ENCODE measurements at places on chromosomes 7 and 10.

- no peak for DNase-seq
Observed at GRCh38 chr10:52740155-52740549, 32.4 kb downstream of the MBL2 start.

GRCh38 chr10:97974100-97974499 is 56.3 kb downstream of the CRTAC1 start:
- DNase-seq = no peak

GRCh38 chr10:116163333-116164131 is 109.5 kb downstream of the GFRA1 start:
- no peak for DNase-seq

DNA sequence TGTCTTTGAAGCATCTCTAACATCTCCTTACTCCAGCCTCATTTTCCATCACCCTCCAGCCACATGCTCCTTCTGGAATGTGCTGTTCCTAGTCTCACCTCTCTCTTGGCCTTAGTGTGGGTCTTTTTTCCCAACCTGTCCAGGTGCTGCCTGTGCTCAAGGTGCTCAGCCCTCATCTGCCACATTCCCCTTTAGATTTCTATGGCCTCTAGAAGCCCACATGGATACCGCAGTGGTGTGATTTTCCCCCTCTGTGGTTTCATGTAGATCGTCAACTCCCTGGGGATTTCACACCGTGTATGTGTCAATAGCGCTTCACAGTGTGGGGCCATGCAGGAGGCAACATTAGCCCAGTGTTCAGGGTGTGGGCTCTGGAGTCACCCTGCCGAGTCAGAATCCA is 32.5 kb downstream of the BMPER start:
- no peak for DNase-seq

- no peak for DNase-seq
Observed at GRCh38 chr7:128915841-128916642, 5.5 kb upstream of the KCP start.

GRCh38 chr10:15606377-15606776 is 113.3 kb downstream of the ITGA8 start:
- no peak for DNase-seq

GRCh38 chr7:79980376-79980775 is 154.3 kb upstream of the GNAI1 start:
- DNase-seq = no peak

GRCh38 chr10:98168766-98169165 is 34.3 kb downstream of the R3HCC1L start:
- DNase-seq = no peak

GRCh38 chr7:1794888-1795542 is 124.9 kb downstream of the ELFN1 start:
- no peak for DNase-seq

DNA sequence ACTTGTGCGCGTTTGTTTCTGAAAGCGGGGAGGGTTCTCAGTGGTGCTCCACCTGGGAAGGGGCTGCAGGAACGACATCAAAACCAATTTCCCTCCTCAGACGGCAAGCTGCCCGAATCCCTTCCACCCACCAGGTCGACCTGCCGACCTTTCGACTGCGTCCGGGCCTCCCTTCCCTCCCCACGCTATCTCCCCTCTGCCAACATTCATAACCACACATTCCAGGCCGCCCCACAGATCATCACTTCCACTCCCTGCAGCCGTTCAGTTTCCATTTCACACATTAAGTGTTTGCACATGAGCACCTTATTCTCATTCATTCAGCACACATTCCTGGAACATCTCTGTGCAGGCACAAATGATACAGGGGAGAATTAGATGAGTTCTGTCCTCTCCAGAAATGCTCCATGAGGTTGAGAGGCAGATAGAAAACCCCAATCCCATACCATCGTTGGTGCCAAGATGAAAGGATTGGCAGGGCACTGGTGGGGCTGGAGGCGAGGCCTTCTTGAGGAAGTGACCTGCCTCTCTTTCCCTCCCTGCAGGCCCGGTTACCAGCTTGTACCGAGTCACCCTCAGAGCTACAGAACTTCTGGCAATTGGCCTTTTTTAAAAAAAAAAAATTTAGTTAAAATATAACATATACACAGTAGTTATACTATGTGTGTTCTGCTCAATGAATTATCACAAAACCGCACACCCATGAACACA is 70.0 kb downstream of the MINDY4 start:
- no peak for DNase-seq

GRCh38 chr7:103857435-103857834 is 132.0 kb downstream of the RELN start:
- DNase-seq = no peak

DNA sequence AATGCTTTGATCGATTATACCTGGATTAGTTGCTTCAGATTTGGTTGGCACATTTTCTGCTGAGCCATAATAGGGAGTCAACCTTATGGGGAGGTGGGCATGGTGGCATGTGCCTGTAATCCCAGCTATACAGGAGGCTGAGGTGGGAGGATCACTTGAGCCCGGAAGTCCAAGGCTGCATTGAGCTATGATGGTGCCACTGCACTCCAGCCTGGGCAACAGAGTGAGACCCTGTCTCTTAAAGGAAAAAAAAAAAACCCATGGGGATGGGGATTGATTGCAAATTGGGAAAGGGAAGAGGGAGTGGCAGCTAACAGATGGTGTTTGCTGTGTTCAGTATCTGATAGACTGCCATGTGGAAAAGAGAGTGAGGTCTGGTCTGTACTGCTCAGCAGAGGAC is 11.1 kb downstream of the STK17A start:
- no peak for DNase-seq

DNA sequence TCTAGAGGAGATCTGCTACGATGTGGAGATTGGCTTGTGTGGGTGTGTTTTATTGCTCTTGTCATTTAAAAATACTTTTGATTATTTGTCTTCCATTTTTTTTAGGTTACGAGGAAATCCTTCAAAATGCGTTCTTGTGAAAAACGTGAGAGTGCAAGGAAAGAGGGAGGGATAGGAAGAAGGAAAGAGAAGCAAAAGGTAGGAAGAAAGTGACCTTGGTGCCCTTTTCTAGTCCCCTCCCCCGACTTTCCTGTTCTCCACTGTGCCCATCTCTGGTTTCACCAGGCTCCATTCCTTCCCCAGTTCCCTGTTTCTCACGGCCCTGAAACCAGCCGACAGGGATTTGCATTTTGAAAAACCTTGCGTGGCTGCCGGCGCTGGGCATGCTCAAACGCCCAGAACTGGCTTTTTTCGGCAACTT is 506 bp upstream of the GNAI1 start:
- DNase-seq = no peak

GRCh38 chr7:17297243-17297642 is 1.2 kb upstream of the AHR start:
- DNase-seq = no peak

GRCh38 chr7:70631718-70632117 is 500.2 kb upstream of the GALNT17 start:
- DNase-seq = no peak

- no peak for DNase-seq
Observed at GRCh38 chr7:127546313-127546712, 39.1 kb downstream of the GCC1 start.

GRCh38 chr10:110860576-110861241 is 11.0 kb upstream of the PDCD4 start:
- DNase-seq = no peak

DNA sequence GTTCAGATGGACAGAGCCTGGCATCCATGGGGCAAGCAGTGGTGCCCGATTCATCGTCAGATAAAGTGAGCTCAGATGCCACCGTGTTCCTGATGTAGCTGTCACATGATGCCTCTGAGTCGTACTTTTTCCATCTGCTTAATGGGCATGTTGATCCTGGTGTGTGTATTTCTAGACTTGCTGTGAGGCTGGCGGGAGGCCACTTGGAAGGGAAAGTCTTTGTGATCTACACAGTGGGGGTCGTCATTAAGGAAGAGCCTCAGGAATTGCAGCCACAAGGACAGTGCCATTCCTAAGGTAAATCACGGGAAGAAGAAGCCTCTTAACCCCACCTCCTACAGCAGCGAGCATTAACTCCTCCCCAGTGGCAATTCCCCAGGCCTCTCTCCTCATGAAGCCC is 63.0 kb downstream of the RGS10 start:
- no peak for DNase-seq

GRCh38 chr7:50552139-50552538 is 13.1 kb downstream of the DDC start:
- no peak for DNase-seq

DNA sequence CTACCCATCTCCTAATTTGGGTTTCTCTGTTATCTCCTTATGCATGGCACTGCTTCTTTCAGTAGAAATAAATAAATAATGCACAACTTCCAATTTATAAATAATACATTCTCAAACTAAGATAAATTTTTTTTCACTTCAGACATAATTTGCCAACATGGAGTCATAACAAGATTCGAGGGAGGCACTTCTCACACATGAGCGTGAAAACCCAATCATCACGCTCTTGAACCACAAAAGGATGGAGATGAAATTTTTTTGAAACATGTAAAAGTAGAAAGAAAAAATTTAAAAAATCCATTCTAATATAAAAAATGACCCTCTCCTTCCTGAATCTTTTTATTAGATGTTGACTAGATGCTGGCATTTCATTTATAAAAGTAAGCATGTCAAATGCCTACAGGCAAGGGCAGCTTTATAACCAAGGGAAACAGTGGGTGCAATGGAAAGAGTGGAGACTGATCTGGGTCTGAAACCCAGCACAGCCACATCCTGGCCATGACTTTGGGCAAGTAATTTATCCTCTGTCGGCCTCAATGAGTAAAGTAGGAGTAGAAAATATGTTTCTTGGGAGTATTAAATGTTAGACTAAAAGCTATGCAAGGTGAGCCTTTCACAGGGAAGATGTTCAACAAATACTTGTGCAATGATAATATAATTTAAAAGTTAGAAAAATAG is 185.0 kb downstream of the STK31 start:
- no peak for DNase-seq

GRCh38 chr7:27906385-27907091 is 166.6 kb downstream of the TAX1BP1 start:
- no peak for DNase-seq

- DNase-seq = no peak
Observed at GRCh38 chr10:126905776-126906703, 812 bp downstream of the DOCK1 start.

GRCh38 chr10:58994226-58995057 is 182.0 kb upstream of the PHYHIPL start:
- no peak for DNase-seq

GRCh38 chr10:59631237-59631636 is 78.4 kb downstream of the SLC16A9 start:
- DNase-seq = no peak

DNA sequence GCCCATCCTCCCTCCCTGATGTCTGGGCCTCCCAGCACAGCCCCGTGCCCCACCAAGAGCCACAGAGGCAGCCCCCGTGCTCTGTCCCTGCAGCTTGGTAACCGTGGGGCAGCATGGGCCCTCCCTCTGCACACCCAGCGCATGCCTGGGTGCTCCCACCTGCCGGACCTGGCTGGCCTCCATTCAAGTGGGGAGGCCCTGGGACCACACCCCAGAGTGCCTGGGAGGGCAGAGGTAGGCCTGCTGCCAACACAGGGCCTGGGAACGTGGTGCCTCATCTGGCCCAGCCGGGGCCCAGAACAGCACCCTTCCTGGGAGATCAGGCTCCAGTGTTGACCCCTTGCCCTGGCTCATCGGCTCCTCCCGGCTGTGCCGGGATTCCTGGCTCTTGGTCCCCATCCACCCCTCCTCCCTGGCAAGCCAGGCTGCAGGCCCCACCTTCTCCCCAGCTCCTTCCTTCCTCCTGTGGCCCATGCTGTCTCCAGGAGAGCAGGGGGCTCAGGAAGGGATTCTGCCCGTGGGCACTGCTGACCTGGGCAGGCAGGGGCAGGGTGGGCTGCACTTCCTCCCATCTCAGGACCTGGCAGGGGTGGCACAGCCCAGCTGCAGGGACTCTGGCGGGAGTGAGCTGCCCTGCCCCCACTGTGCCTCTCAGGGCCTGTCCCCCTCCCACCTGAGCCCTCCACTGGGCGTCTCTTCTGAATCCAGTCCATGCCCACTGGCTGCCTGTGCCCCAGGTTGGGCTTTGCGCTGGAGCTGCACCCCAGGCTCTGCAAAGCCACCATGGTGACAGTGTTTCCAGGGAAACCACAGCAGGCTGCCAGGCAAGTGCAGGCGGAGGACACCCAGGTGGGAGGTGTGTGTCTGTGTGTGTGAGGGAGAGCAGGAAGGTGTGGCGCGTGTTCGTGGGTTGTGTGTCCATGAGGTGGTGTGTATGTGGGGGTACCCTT is 32.6 kb downstream of the PWWP2B start:
- DNase-seq = no peak

- DNase-seq = no peak
Observed at GRCh38 chr7:158774952-158775351, 54.4 kb downstream of the ESYT2 start.

DNA sequence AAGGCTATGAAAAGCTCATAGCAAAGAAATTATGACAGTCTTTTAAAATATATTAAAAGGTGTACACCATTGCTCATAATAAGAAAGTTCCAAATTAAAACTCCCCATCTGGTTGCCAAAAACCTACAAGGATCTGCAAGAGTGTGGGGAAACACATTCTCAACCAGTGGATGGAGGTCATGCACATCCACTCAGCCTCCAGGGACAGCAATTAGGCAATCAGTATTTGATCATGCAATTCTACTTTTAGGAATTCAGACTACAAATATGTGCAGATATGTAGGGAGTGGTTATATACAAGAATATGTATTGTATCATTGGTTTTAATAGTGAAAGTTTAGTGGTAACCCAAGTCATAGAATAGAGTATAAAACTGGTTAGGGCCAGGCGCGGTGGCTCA is 157.8 kb downstream of the FGFR2 start:
- no peak for DNase-seq

- no peak for DNase-seq
Observed at GRCh38 chr7:123689250-123689649, 33.6 kb downstream of the LMOD2 start.

DNA sequence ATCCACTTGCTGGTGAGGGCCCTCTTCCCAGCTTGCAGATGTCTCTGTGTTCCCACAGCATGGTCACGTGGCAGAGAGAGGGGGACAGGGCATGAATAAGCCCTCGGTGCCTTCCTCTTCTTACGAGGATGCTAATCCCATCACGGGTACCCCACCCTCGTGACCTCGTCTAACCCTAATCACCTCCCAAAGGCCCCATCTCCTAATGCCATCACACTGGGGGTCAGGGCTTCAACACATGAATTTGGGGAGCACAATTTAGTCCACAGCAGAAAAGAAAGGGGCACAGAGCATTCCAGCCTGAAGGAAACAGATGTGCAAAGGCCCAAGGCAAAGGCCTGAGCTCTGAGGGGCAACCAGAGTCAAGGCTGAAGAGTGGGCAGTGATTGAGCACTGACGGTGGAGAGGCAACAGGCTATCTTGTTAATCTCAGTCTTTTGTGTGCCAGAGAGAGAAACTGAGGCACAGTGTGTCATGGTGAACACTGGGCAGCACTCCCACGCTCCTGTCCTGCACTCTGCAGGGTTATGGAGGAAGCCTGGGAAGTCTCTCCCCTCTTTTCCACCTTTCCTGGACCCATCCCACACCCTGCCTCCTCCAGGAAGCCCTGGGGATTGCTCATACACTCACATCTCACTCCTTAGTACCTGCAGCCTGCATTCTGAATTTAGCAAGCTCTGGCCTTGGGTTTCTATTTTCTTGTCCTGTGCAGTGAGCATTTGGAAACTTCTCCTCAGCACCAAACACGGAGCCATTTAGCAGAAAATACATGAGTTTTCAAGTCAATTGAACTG is 49.0 kb downstream of the ALOX5 start:
- no peak for DNase-seq
